ENCODE measurements at places on chromosomes 12 and 14.

- DNase-seq: no peak
These were observed 38.8 kb downstream of the MAP3K9 start for GRCh38 chr14:70770490-70770889.

GRCh38 chr14:77039285-77040058 lies 11.0 kb upstream of the IRF2BPL start:
- DNase-seq: no peak

GRCh38 chr12:52631676-52632459 lies 13.5 kb upstream of the KRT73 start:
- no peak for DNase-seq

DNA sequence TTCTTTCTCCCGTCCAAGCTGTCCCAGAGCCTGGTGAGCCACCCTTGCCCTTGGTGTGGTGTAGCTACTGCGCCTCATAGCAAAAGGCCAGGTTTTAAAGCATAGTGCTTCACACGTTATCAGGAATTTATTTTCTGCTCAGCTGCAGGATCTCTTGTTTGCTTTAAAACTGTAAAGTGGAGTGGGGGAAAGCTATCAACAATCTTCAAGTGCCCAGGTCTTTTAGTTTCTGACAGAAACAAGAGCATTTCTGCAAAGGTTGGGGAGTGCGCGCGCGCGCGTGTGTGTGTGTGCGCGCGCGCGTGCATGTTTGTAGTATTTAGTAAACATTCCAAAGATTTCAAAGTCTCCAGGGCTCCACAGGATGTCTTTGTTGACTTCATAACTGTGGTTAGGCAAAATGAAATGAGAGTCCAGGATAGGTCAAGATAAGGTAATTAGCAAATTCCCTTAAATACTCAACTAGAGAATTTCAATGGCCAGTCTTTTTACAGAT lies 45.5 kb downstream of the EML1 start:
- DNase-seq: no peak

- no peak for DNase-seq
These were observed 34.5 kb upstream of the RIC8B start for GRCh38 chr12:106739815-106740530.

- no peak for DNase-seq
These were observed 68.6 kb downstream of the PPM1A start for GRCh38 chr14:60317609-60318008.

Data from CD4-positive, alpha-beta T cell treated with Interleukin-15 for 4 hours (primary cell).